ENCODE measurements at places on chromosomes 4 and X.

GRCh38 chr4:1219566-1219950, 29.4 kb downstream of the CTBP1 start:
- DNase-seq: no peak

GRCh38 chr4:72677886-72678285, 108.9 kb upstream of the ADAMTS3 start:
- DNase-seq: no peak

DNA sequence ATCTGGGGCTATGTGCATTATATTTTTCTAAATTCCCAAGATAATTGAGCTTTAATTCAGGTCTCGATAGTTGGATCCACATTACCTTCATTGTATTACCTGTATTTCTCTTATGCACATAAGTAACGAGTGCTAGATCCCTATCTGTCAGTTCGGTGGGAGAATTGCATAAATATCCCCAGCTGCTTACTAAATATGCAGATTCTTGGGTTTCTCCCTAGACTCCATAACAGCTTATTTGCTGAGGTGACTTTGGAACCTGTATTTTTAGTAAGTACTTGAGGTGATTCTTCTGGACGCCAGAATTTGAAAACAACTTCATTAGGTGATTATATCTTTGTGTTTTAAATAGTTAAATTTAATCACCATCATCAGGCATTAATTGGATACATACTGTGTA, 15.0 kb downstream of the UGT8 start:
- DNase-seq: no peak

DNA sequence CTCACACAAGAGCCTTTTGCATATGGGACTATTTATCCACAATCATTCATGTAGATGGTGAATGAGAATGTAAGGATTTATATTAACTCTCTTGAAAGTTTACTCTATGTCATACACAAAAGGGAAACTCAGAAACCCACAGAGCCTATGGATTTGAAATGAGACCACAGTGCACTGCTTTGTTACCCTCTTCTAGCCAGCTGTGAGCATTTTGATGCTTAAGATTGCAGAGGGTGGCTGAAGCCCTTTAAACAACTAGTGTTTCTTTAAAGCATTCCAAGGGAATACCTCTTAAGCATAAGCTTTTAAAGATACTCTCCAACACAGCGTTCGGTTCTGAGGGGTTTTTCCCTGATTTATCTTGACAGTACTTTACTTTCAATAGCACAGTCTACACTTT, 113.9 kb downstream of the NKX6-1 start:
- DNase-seq: no peak

DNA sequence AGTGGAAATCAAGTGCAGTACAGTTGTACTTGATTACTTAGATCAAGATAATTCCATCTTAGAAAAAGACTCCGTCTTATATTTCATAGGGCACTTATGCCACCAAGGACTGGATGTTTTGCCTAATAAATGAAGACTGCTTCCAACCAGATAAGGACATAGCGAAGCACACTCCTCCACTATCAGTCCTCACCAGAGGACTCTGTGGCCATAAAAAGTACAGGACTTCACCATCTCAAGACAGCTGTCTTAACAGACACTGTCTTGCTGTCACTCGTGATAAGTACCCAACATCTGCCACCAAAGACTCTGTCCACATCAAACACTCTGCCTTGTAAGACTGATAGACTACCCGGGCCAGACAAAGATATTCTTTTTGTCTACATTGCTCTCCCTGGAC, 352.0 kb downstream of the TRAM1L1 start:
- DNase-seq: no peak

GRCh38 chr4:26484032-26484515, 6.2 kb downstream of the CCKAR start:
- DNase-seq: peak; percentile 27

GRCh38 chr4:100786481-100786880, 268.7 kb upstream of the EMCN start:
- DNase-seq: no peak

DNA sequence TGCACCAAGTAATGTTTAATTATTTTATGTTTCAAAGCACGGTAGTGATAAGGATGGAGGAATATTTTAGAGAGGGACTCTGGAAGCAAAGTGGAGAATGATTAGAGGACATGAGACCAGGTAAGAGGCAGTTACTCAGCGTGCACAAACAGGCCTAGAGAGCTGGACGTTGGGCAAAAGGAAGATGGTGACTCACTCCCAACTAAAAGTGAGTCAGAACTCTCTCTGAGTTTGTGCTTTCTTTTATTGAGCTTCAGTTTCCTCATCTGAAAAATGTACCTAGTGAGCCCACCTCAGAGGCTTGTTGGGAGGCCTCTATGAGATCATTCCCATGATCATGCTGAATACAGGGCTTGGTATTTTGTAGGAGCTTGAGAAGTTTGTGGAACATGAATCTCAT, 1.6 kb upstream of the ZC4H2 start:
- DNase-seq: no peak

DNA sequence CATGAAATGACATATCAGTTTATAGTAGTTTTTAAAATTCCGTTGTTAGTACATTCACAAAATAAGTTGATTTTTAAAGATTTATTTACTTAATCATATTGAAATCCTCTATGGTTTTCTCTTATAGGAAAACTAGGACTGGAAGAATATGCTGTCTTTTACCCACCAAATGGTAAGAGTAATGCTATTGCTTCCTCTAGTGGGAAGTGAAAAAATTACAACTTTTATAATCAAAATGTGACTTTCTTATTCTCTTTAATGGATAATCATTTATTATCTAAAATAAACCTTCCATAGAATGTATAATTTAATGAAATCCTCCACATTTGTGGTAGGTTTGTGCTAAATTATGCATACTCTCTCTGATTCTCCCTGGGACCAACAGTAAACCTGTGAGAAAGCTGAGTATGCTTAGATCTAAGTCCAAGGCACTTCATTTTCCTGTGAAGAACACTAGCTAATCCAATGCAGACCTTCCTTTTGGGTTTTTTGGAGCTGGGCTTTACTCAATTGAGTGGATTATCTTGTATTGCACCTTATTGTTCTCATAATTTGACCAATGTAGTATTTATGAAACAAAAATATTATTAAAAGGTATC, 136.2 kb downstream of the TBC1D19 start:
- peak; percentile 74 for DNase-seq

DNA sequence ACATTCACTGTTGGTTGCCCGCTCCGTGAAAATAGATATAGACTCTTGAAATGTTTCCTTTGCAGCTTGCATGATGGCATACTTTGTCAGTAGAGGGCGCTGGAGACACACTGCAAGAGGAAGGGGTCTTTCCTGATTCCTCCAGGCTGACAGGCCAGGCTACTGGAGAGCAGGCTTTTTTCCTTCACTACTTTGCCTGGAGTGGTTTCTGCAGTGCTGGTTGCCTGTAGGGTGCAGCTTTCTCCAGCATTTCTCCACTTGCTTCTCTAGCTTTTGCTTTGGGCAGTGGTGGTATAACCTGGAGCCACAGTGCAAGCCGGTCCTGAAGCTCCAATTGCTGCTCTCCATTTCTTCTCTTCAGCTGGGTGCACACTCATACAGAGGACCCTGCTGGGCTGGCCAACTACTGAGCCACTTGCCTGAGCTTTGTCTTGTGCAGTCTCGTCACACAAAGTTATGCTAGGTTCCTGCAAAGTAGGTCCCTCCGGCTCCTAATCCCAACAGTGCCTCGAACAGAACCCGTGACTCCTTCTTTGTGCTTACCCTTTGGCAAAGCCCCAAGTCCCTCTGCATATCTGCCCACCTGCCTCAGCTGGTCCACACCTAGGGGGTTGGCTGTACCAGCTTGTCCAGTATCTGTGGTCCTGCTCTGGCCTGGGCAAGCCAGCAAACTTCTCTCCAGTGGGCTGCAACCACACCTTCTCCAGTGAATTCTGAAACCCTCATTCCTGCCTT, 46.3 kb downstream of the RASSF6 start:
- peak; percentile 91 for DNase-seq

DNA sequence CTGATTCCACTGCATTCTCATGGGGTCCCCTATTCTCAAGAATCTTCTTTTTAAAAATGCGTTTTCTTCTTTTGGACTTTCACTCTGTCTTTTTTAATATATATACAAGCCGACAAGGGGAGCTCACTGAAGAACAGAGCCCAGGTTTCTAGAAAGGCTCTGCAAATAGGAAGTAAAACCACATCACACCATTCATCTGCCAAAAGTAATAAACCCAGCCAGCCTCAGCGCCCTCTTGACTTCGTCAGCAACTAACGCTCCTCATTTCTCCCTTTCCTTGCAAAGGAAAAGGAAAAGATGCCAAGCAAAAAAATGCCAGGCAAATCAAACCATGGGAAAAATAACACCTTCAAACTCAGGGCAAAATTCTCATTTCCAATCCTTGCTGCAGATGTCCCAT, 136.4 kb downstream of the HHIP start:
- no peak for DNase-seq

DNA sequence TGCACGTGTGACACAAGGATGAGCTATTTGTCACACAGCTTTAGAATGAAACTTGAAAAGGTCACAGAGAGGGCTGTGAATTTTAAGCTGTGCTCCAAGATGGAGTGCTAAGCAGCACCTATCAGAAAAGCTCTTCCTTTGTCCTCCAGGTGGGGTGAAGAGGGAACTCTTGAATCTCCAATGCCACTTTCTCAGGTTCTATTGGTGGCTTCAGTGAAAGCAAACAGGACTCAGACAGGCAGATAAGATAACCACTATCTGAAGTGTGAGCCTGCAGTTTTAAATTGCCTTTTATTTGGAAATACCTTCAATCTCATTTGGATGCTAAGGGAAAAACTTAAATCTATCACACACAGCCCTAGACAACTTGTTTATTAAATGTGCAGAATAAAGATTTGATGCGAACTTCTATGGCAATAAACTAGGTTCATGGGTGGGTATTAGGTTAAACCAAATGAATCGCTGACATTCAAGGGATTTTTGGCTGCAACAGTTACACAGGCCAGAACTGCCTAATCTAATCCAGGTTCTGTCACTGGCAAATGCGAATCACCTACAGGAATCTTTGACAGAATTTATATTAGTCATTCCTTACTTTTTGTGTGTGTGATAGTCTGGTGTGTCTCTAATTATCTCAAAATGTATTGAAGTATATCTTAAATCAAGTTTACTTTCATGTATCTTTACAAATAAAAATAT, 13.6 kb upstream of the PDGFRA start:
- DNase-seq: no peak

DNA sequence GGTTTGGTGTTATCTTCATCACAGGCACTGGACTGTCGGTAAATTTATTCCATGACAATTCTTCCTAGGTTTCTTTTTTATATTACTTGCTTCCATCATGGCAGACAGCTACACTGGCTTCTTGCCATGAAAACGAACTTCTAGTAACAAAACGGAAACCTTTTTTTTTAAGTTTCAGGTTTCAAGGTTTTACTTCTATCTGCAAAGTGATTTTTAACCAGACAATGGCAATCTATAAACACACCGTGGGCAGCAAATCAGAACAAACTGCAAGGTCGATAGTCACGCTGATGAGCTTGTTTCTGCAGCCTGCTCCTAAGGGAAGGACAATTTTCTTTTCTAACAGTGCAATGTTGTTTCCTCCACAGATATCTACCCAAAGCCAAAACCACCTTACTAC, 29.9 kb downstream of the XG start:
- DNase-seq: no peak

- peak; percentile 40 for DNase-seq
Observed at GRCh38 chrX:19514791-19515614, at the start of gene MAP3K15. MAP3K15 (minus strand) TSS chrX:19515508; CDS start chrX:19515261, 247 bp downstream.

- DNase-seq: no peak
Observed at GRCh38 chrX:23662187-23662586, 5.1 kb upstream of the PRDX4 start.

All from adipocyte (in vitro differentiated cells).